ENCODE measurements at places on chromosomes 13 and 19.
A peak's percentile ranks its signal among the peaks of the same experiment; 100 is the strongest.

GRCh38 chr13:46721054-46721453 is 75.9 kb downstream of the ESD start:
- DNase-seq, result peak; percentile 61

GRCh38 chr19:3932931-3933810 is at the start of gene NMRK2:
Gene NMRK2 (plus strand): TSS chr19:3933069. CDS start chr19:3933672, 603 bp downstream.
- DNase-seq, result no peak

- DNase-seq, result peak; percentile 67
Observed at GRCh38 chr13:109764470-109765291, 21.7 kb downstream of the IRS2 start.

- no peak for DNase-seq
Observed at GRCh38 chr19:48475369-48476068, 6.3 kb downstream of the CYTH2 start.

DNA sequence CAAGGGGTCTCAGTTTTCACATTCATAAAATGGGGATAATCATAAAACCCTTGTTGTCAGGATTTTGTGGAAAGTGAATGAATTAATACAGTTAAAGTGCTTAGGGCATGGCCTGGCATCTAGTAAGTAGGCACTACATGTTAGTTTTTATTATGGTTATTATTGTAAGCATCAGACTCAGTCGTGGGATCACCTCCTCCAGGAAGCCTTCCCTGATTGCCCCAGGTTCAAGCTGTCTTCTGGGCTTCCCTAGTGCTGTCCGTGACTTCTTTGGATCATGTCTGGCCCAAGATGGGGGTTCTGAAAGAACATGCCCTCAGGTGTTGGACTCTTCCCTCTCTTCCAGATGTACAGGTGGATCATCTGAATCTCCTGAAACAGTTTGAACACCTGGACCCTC is 10.7 kb downstream of the NUCB1 start:
- DNase-seq, result no peak

- DNase-seq, result no peak
Observed at GRCh38 chr19:18156268-18156667, 3.3 kb downstream of the PIK3R2 start.

- DNase-seq, result no peak
Observed at GRCh38 chr13:66875264-66875663, 354.9 kb downstream of the PCDH9 start.

DNA sequence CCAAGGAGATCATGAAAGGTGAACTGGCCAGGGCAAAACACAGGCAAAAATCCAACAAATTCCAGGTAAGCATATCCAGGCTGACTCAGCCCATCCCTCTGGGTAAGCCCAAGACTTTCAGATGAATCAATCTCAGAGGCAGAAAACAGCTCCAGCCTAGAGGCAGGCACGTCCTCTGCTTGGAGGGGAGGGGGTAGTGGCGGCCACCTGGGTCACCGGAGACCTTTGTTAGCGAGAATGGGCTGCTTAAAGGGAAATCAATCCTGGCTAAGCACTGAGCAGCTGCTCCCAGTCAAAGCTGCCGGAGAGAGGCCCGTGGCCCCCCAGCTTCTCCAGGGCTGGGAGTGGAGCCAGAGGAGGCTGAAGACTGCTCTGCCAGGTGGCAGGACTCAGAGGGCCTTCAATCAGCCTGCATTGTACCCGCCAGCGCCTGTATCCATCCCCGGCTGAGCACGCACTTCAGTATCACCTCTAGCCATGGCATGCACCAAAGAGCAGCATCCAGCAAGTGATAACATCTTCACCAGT is 48.2 kb downstream of the PIN1 start:
- no peak for DNase-seq

- no peak for DNase-seq
Observed at GRCh38 chr19:49880162-49880869, 2.8 kb downstream of the TBC1D17 start.

DNA sequence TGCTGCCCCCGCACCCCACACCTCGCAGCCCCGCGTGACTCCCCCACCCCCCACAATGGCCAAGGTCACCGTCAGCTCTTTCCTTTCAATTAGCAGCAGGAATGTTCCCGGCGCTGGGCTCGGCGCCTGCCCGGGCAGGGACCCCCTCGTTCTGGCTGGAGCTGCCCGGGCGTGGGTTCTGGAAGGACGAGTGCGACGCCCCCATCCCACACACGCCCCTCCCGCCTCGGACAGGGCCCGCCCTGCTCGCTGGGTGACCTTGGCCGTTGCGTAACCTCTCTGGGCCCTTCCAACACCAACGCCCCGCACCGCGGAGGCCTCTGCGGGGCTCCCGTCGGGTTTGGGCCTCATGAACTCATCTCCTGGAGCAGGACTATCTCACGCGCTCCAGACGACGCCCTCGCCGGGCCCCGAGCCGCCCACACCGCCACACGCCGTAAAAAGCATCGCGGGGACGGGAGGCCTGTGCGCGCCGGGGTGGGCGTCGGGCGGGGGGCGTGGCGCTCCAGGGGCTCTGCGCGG is 10.3 kb downstream of the PALM start:
- no peak for DNase-seq

All from fibroblast of skin of scalp (primary cell).